ENCODE measurements at places on chromosomes 3 and 15. TPM values are rescaled to one million over a fixed set of nuclear protein-coding genes. Genes with fewer than 3 reads are reported as not detected.
A peak's percentile ranks its signal among the peaks of the same experiment; 100 is the strongest.

The SERINC4 gene
- 0.10 TPM for total RNA-seq

The PRICKLE2 gene
- 14.6 TPM for total RNA-seq

The MYRIP gene
- 0.10 TPM for total RNA-seq

GRCh38 chr3:130687327-130687726 is 59.3 kb downstream of the PIK3R4 start:
- DNase-seq = no peak

The HGD gene
- total RNA-seq = not detected

The ASB14 gene
- 0.05 TPM for total RNA-seq

The AADAC gene
- total RNA-seq = not detected

DNA sequence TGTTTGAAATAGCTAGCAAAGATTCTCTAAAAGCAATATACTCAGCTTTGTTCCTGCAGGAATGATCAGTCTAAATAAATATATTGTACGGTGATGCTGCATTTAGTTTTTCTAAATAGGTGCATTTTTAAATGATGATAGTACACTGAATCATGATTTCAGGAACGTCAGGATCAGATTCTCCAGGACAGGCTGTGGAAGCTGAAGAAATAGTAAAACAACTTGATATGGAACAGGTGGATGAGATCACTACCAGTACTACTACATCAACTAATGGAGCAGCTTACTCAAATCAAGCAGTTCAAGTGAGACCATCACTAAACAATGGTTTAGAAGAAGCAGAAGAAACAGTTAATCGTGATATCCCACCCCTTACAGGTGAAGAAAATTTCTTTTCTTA is 46.3 kb upstream of the EIF3J start:
- no peak for DNase-seq

GRCh38 chr15:23370578-23370977 is 16.0 kb downstream of the GOLGA8S start:
- DNase-seq = peak; percentile 7

DNA sequence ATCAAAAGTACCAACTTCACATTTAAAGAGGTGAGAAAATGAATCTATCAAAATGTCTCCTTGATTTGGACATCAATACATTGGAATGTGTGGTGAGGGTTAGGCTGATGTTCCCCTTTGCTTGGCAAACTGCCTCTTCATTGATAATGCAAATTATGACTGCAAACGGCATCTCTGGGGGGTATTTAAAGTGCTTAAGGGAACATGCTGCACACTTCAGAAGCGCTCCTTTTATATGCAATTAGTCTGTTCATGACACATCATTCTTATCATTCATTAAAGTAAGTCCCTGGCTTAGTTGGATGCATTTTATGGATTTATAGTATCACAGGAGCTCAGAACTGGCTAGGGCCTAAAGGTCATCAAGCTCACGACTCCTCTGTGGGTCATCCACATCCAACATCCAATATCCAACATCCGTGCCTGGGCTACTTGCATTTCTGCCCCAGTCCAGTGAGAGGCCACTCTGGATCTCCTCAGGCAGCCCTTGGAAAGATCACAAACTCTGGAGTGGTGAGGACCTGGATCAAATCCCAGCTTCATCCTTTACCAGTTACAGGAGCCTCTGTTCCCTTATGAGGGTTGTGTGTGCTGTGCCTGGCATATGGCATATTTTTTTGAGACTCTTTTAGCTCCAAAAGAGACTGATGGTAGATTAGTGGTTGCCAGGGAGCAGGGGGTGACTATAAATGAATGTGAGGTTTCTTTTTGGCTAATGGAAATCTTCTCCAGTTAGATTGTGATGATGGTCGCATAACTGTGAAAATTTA is 136.8 kb upstream of the FOXB1 start:
- DNase-seq = no peak

DNA sequence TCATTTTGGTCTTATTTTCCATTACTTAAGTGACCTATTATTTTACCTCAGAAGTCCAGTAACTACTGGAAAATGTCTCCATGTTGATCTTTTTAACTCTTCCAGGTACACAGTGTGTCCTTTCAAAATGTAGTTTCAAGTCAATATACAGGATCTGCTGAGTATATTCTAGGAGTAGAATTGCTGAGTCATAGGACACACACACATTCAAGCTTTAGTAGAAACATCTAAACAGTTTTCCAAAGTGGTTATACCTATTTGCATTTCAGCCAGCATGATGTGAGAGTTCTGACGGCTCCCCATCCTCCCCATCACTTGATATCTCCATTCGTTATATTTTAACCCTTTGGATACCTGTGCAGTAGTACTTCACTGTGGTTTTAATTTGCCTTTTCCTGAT is 271.9 kb downstream of the MCTP2 start:
- no peak for DNase-seq

- no peak for DNase-seq
Measured at GRCh38 chr3:46578973-46579755, 13.1 kb upstream of the LRRC2 start.

The NR1I2 gene
- not detected for total RNA-seq

- no peak for DNase-seq
Measured at GRCh38 chr15:100909565-100909964, 9.6 kb upstream of the LRRK1 start.

- DNase-seq = no peak
Measured at GRCh38 chr3:48414376-48415250, 15.3 kb downstream of the PLXNB1 start.

DNA sequence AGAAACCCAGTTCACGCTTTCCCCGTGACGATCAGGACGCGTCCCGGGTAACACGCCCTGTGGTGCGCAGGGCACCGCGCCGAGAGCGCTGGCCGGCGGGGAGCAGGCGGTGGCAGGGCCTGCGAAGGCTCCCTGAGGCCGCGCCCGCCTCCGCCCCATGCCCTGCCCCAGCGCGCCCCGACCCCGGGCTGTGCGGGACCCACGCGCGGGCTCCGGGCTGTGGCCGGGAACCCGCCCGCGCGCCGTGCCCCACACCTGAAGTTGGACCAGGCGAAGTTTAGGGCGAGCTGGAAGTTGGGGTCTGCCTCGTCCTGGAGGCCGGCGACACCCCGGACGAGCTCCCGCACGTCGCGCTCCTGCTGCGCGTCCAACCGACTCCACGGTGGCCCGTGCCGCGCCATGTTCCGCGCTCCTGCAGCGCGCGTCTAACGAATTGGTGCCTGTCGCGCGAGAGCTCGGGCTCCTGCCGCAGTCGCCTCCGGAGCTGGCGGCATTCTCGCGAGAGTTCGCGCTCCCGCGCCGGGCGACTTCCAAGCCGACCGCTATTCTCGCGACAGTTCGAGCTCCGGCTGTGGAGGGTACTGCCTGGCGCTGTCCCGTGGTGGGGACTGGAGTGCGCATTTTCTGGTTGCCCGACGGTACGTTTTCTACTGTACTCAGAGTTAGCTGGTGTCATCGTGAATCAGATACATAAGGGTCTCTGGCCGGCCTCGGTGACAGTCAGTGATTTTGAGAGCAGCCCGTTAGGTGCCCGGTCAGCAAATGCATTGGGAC is at the start of gene TUBGCP5:
TSS of gene TUBGCP5 (minus strand) at position 427 of the 774 bp plus-strand sequence. CDS start at position 401, 26 bp downstream.
- DNase-seq = peak; percentile 98

- peak; percentile 75 for DNase-seq
Measured at GRCh38 chr3:194574639-194575483, 58.4 kb downstream of the TMEM44 start.

The SLC35A5 gene
- 47.1 TPM for total RNA-seq

The ZNF106 gene
- total RNA-seq = 741 TPM

DNA sequence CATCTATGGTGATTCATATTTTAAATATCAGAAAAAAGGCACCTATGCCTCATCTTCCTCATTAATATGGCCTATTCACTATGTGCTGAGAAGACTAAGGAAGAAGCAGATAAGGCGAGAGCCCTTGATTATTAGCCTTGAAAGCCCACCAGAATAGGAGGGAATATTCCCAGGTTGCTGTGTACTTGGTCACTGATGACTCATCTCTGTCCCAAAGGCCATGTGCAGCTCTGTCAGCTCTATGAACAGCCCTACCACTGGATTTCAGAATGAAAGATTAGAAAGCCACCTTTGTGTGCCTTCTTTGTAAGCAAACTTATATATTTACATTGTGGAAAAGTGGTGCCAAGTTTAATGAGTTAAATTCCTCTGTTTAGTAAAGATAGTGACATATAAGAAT is 211.5 kb downstream of the NFKBIZ start:
- peak; percentile 34 for DNase-seq

- DNase-seq = no peak
Measured at GRCh38 chr15:88894348-88894818, 961 bp downstream of the HAPLN3 start.

Data from myocyte (in vitro differentiated cells).